ENCODE measurements at places on chromosomes 7 and 10.

DNA sequence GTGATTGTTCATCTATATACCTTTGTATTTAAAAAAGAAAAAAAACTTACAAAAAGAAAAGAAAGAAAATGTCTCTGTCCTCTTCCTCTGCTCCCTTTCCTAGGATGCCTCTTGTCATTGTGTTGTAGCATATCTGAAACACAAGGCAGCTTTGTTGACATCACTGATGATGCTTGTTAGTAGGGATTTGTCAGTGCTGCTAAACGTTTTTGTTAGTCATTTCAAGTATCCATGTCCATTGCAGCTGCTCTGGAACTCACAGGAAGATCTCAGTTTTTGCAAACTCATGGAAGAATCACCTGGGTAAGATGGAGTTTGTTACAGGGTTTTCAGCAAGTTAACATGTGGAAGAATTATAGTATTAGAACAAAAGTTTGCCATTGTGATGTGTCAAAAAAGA is 123.6 kb downstream of the CCSER2 start:
- DNase-seq, result peak; percentile 9

- DNase-seq, result no peak
These were observed 11.2 kb upstream of the PRDX3 start for GRCh38 chr10:119189811-119190282.

DNA sequence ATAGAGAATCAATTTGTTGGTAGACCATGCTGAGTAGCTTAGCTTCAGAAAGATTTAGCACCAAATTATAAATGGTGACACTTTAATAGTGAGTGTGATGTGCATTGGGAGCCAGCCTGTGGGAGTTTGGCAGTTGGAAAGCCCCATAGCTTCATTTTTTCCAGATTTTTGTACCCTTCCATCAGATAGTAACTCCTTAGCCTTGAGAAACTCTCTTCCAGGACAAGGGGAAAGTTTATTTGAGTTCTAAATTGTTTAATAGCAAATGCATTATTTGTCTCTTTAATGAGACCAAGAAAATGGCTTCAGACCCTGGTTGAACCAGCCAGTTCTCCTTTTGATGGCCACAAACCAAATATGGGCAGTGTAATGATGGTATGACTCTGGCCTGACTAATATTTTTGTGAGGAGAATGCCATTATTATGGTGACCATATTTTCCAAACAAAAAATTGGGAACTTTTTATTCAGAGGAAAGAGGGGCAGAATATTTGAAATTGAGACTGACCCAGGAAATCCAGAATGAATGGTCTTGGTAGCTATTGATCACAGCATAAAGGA is 49.8 kb downstream of the PLCE1 start:
- DNase-seq, result no peak

- no peak for DNase-seq
These were observed 2.7 kb downstream of the STMP1 start for GRCh38 chr7:135665042-135665441.

Measured in AG10803 (cell line).